ENCODE measurements at places on chromosomes 5 and 9.

DNA sequence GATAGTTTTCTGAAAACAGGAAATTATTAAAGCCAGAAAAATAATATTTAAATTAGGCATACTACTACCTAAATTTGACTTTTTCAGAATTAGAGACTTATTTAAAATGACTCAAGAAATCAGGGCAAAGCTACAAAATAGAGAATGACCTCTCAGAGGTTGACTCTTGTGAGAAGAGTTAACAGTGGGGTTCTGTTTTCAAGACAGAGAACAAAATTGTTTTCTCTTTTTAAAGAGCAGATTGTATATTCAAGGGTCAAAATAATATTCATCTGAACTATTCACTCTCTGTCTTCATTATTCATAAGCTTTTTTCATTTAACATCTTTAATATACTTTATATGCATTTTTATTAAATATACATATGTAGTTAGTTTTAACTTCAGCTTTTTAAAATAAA, 21.9 kb upstream of the AUH start:
- DNase-seq, result no peak

- DNase-seq, result no peak
These were observed 37.4 kb upstream of the NFIB start for GRCh38 chr9:14351221-14351836.

GRCh38 chr5:68419637-68420452, 204.3 kb downstream of the PIK3R1 start:
- DNase-seq, result no peak

- DNase-seq, result no peak
These were observed 99.3 kb downstream of the NUDT12 start for GRCh38 chr5:103463261-103463660.

GRCh38 chr5:19615071-19615470, 372.9 kb downstream of the CDH18 start:
- DNase-seq, result no peak

DNA sequence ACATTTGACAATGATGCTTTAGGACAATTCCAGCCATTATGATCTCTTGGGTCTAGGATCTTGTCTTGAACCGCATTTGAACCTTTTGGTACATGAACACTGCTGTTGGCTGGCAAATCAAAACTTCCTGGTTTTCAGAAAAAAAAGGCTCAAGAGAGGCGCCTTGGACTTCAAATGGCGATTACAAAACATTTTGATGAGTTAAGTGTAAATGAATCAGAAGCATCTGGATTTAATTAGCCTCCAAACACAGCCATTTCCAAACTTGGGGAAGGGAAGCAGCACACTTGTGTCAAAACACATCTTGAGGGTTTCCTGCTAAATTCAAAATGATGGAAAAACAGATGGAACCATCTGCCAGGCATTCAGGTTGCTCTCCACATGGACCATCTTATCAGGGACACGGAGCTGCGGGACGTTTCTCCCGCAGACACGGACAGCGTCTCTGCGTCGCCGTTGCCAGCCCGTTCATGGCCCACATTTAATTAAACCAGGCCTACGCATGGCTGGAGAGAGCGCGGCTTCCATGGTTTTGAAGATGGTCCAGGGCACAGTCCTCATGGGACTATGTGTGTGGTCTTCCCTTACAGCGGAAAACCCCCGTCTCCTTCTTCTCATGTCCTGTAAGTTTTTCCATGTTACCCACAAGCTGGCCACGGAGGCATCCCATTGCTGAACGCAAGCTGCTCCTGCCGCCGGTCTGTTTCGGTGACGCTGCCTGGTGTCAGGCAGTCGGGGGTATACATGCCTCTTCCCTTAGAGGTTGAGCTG, 55.8 kb upstream of the PTCH1 start:
- no peak for DNase-seq

DNA sequence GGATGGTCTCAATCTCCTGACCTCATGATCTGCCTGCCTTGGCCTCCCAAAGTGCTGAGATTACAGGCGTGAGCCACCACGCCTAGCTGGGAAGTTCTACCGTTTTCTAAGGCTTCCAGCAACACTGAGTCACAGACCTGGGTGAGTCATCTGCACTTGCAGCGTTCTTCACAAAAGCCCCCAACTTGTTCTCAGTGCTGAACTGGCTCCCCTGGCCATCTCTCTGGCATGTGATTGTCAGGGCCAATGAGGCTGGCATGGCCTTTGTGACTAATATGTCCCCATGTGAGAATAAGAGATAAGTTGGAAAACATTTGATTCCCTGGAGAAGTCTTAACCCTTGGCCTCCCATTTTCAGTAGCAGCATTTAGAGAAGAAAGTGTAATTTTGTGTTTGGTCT, 124.4 kb downstream of the WDR41 start:
- DNase-seq, result no peak

- no peak for DNase-seq
These were observed 1.8 kb downstream of the IL6ST start for GRCh38 chr5:55993013-55993412.

- no peak for DNase-seq
These were observed 58.8 kb downstream of the MEF2C start for GRCh38 chr5:88824141-88824540.

DNA sequence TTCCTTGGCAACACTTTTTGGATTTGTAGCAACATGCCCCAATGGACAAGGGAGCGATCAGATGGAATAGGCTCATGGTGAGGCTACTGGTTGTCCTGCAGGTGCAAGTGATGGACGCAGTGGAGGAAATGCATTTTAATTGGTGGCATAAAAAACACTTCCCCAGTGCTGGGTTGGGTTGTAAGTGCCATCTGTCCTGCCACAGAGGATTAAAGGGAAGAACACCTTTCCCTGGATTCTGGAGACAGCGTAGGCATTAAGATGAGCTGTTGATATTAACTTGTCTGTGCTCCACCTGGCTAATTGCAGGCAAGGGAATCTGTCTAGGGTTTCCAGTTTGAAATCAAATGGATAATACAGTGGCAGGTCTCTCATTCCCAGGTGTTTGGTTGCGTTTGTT, 173.4 kb downstream of the ZNF462 start:
- no peak for DNase-seq

- DNase-seq, result no peak
These were observed 17.3 kb downstream of the ALDH1A1 start for GRCh38 chr9:72935595-72935994.

GRCh38 chr9:83623679-83624076, 735 bp downstream of the IDNK start:
- DNase-seq, result no peak

GRCh38 chr5:179873588-179874110, 15.0 kb upstream of the MRNIP start:
- DNase-seq, result no peak

DNA sequence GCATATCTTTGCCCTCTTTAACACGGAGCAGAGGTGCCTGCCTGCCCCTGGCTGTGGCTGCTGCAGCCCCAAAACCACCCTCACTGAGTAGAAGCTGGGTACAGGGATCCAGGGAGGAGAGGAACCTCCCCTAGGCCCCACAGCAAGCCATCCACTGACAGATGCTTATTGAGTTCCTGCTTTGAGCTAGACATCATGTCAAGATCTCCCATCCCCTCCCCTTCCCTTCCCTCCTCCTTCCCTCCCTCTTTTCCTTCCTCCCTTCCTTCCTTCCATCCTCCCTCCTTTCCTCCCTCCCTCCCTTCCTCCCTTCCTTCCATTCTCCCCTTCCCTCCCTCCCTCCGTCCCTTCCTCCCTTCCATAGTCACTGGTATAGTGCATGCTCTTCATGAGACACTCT, 29.3 kb downstream of the GOLGA2 start:
- DNase-seq, result no peak

- no peak for DNase-seq
These were observed 5.8 kb upstream of the PAPPA start for GRCh38 chr9:116147821-116148220.

GRCh38 chr5:15501091-15501791, 1.3 kb downstream of the FBXL7 start:
- DNase-seq, result no peak

DNA sequence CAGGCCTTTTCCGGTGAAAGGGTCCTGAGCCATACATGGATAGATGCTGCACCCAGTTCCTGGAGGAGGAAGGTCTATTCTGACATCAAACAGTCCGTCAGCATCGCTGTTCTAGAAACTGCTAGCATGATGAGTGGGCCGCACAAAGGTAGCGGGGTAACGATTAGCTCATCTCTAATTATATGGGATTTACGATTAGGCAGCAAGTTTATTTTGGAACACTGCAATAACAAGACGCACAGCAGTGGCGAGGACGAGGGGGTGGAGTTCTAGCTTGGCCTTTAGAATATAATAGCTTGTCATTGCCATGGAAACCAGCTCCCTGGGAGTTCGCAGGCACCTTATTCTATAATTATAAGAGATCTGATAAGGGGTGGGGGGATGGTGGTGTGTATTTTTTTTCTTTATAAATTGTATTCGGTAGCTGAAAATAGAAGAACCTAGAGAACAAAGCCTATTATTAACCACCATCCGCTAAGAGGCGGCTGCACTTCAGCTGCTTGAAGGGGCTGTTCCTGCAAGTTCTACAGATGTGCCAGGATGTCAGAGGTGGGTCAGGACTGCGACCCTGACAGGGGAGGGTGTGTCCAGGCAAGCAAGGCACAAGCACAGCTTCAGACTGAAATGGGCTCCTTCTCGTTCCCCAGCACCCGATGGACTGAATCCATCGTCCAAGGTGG, 311.0 kb downstream of the AGTPBP1 start:
- DNase-seq, result no peak

GRCh38 chr5:36357391-36357975, 55.8 kb upstream of the RANBP3L start:
- DNase-seq, result no peak

DNA sequence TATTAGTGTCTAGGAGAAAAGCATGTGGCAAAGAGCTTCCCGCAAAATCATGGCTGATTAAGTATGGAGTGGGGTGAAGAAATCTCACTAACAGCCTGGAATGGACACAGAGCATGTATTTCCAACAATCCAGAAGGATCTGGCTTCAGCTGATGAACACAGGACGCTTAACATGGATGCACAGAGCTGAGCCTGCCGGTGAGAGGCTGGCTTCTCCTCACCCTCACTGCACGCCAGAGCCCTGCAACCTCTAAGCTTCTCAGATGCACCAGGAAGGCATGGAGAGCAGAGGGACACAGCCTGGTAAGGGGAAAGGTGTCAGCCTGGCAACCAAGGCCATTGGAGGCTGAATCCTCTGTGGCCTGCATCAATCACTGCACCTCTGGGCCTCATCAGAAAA, 298.5 kb downstream of the TRIM32 start:
- DNase-seq, result no peak

DNA sequence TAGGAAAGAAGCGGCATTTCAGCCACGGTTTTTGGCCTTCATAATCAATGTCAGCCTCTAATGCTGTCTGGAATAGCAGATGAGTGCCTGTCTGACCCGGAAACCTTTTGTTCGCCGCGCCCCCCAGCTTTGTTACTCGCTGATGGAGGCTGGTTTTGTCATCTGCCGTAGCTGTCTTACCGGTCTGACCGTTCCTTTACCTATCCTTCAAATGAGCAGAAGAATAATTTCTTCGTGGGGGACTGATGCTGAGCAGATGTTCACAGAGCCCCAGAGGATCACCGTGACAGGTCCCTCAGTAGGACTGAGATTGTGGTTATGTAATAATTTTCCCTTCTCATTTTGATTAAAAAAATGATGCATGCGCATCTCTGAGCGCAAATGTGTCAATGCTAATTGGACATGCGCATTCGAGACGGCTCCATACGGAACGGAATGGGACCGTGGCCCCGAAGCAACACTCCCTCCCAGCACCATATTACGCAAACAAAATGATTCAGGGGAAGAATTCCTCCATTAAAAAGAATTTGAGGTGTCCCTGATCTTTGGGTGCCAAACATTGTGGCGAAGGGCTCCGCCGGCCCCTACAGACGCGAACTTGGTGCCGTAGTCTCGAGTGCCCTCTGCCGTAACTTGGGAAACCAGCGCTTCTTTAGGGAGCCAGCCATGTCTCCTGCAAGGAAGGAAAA, 27.6 kb downstream of the TLX3 start:
- no peak for DNase-seq

DNA sequence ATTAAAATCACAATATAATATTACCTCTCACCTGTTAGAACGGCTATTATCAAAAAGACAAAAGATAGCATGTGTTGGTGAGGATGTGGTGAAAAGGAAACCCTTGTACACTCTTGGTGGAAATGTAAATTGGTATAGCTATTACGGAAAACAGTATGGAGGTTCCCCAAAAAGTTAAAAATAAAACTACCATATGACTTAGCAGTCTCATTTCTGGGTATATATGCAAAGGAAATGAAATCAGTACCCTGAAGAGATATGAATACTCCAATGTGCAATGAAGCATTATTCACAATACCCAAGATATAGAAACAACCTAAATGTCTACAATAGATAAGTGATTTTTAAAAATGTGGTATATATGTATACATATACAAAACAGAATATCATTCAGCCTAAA, 199.9 kb downstream of the SNX18 start:
- DNase-seq, result no peak

GRCh38 chr9:128902351-128903078, 18.3 kb upstream of the PHYHD1 start:
- peak; percentile 70 for DNase-seq

DNA sequence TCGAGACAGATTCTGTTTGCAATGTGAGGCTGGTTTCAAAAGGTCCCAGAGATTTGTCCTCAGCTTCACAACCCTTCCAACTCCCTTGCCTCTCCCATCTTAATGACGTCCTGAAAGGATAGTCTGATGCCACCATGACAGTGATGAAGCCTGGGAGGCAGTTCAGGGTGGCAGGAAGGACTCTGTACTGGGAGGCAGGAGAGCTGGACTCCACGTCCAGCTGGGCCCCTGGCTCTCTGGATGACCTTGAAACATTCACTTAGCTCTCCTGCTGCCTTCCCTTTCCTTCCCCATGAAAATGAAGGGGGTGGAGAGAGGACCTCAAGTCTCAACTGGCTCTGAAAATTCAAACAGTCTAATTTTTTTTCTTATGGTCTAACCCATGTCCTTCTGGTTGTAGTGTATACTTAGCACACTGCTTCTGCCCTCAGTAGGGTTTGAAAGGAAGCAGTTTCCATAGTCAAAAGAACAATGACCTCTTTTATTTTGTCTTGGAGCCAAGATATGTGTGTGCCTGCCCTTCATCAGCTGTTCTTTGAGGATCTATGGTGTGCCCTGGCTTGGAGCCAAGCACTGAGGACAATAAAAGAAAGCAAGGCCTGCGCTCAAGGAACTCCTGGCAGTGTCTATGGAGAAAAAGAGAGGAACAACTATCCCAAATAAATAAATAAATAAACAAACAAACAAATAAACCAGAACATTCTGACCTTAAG, 188.3 kb downstream of the GRIA1 start:
- no peak for DNase-seq

DNA sequence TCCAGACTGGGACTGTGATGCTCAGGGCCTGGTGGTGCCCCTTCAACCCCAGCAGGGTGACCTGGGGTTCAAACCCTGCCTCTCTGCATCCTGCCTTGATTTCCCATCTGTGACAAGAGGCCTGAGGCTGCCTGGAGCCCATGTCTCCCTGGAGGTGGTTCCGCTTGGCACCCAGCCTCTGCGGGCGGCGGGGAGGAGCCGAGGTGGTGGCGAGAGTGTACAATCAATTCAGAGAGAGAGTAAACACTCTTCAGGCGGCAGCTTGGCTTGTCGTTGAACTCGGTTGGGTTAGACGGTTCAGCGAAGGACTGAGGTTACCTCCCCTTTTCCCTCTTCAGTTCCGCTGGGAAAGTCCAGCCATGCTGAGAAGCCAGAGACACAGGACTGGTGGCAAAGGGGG, 39.3 kb downstream of the NTNG2 start:
- no peak for DNase-seq

All from stimulated activated CD4-positive, alpha-beta T cell treated with anti-CD3 and anti-CD28 coated beads, TNF-alpha, amount 100 ng/mL, for 1 hour (primary cell).